ENCODE measurements at places on chromosomes 13 and 19.

DNA sequence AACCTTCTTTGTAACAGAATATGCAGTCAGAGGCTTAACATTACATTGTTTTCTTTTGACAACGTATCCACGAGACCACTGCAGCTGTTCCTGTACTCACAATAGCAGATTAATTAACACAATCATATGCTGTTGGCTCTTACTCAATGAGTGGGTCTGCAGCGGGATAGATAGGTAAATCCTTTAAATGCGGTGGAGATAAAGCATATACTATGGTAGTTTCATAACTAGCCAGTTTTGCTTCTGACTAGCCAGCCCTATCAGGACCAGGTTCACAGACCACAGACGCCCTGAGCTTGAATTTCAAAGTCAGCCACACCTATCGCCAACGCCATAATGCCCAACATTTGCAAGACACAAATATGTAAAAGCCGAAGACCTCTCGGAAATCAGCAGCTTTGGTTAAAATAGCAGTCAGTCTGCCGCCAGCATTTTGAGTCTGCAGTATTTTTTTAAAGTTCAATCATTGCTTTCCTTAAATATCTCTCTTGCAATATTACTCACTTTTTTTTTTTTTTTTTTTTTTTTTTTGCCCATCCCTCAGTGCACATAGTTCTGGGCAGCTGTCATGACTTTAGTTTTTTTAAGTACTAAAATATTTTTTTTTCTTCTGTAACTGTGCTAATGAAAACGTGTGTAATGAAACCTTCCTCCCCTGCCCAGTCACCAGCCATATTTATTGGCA lies 120.5 kb downstream of the ZNF536 start:
- no peak for DNase-seq

GRCh38 chr13:111902726-111903125 lies 164.2 kb upstream of the SOX1 start:
- DNase-seq: no peak

GRCh38 chr13:20297181-20297580 lies 65.1 kb upstream of the GJB6 start:
- no peak for DNase-seq

DNA sequence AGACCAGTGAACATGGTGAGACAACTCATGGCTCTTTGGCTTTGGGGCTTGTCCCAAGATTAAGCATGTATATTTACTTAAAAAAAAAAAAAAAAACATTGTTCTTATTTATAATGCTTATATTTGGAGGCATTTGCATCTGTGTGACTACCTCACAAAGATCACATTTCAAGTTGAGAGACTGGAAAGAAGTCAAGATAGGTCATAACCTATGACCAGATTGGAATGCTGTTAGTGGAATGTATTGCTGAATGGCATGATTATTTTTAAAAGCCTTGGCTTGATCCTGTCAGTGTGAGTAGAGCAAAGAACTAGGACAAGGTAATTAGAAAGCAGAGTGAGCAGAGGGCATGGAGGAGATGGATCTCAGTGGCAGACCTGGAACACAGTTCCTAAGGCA lies 214.6 kb downstream of the OXGR1 start:
- no peak for DNase-seq

DNA sequence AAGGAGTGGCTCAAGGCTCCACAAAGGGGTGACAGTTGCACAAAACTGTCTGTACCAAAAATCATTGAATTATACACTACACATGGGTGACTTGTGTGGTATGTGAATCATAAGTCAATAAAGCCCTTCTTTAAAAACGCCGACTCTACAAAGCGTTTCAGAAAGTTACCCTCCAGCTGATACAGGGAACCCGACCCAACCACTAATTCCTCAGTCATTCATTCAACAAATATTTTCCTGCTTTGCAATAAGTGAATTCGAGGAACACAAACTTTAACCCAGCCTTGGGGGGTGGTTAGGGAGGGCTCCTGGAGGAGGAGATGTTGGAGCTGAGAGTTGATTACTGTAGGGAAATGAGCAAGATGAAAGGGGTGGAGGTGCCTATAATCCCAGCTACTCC lies 32.0 kb downstream of the LTBP4 start:
- no peak for DNase-seq

- DNase-seq: no peak
Measured at GRCh38 chr19:50510700-50511068, 307 bp downstream of the JOSD2 start.

GRCh38 chr13:28449826-28450773 lies 44.8 kb downstream of the FLT1 start:
- DNase-seq: no peak

- no peak for DNase-seq
Measured at GRCh38 chr13:52737965-52738364, 1.7 kb downstream of the CNMD start.

DNA sequence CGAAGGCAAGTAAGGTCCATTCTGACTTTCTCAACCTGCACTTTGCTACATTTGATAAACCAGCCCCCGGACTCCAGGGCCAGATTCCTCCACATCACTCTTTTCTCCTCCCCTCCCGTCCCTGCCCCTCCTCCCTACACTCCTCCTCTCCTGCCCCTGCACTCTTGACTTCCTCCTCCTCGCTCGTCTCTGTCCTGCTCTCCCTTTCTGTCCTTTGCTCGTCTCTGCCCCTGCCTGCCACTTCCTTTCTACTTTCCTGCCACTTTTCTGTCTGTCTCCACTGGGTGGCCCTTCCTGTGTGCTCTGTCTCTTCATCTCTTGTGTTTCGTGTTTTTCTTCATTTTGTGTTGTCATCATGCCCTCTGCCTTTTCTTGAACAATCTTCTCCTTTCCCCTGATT lies 7.0 kb downstream of the U2AF2 start:
- no peak for DNase-seq

DNA sequence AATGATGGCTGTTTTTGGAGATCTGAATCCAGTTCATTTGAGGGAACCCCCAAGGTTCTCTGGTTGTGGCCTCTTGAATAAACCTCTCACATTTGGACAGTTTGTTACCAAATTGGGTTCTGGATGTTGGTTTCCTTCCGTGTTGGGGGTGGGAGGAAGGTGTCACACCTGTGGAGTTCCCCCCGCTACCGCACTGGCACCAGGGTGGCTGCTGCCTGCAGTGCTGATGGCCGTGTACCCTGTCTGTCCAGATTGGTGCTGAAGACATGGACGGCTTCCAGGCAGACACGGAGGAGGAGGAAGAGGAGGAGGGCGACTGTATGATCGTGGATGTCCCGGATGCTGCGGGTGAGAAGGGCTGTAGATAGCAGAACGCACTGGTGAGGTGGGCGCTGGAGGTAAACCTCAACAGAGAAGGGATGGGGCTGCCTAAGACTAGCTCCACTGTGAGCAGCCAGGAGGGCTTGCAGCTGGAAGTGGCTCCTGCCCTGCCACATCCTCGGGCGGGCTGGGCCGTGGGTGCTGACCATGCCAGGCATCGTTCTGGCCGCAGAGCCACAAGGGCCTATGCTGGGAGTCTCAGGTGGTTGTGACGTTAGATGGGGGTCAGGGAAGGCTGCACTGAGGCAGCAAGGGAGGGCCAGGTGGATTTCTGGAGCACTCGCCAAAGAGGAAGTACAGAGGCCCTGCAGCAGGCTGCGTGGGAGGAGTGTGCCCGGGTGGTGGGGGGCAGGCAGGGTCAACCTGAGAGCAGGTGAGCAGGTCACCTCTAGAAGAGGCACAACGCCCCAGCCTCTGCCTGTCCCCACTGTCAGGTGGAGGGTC lies 15.4 kb downstream of the UBXN6 start:
- no peak for DNase-seq

DNA sequence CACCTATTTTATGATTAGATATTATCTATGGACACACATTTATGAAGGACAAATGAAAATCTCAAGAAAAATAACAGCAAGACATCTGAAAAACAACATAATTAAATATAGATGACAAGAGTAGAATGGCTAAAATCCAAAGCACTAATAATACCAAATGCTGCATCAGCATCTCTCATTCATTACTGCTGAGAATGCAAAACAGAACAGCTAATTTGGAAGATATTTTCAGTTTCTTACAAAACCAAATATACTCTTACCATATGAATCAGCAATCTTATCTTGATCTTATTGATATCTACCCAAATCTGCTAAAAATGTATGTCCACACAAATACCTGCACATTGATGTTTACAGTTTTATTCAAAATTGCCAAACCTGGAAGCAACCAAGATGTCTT lies 829.1 kb upstream of the MIR17HG start:
- DNase-seq: no peak

DNA sequence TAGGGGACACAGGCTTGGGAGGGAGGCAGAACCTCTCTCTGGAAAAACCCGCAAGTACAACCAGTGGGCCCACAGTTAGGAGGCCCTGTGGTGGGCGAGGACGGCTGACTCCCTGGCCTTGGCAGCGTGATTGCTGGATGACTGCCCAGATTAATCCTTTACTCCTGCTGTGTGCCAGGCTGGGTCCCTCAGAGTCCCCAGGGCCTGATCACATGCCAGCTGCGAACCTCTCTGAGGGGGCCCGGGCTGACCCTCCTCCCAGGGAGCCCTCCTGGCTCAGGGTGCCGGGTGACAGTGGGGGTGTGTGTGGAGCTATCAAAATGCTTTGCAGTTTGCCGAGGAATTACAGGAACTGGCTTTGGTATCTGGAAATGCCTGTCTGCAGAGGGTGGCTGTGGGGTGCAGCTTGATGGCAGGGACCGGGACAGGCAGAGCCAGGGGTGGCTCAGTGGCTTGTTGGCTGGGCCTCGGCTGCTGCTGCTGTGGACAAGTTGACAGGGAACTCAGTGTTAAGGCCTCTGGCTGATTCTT lies 48.9 kb downstream of the DNM2 start:
- DNase-seq: no peak

DNA sequence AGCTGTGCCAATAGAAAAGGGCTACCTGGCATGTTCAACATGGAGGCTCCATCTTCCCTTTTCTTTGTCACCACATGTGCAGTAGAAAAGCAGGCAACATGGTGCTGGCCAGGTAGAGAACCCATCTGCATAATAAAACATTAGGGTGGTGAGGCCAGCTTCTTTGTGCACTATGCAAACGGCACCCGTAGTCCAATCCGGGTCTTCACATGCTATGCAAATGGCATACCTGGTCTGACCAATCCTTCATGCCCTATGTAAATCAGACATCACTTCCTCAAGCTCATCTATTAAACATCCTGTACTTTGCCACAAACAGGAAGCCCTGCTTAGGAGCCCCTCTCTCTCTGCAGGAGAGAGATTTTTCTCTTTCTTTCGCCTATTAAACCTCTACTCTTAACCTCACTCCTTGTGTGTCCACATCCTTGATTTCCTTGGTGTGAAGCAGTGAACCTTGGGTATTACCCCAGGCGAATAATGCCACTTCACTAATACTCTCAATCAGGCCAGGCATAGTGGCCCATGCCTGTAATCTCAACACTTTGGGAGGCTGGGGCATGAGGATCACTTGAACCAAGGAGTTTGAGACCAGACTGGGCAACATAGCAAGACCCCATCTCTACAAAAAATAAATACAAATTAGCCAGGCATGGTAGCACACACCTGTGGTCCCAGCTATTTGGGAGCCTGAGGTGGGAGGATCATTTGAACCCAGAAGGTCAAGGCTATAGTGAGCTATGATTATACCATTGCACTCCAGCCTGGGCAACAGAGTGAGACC lies 111.3 kb upstream of the MRI1 start:
- DNase-seq: no peak

- DNase-seq: no peak
Measured at GRCh38 chr13:41452462-41452861, 4.9 kb upstream of the RGCC start.

DNA sequence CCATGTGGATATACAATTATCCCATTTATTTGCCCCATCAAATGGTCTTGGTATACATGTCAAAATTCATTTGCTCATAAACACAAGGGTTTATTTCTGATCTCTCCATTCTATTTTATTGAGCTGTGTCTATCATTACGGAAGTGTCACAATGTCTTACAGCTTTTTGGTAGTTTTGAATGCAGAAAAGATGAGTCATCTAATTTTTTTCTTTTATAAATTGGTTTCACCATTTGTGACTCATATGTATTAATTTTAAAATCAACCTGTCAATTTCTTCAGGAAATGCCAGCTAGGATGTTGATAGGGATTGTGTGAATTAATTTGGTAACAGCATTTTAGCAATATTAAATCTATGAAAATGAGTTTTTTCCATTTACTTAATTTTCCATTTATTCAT lies 2549.4 kb downstream of the PCDH9 start:
- no peak for DNase-seq

- DNase-seq: no peak
Measured at GRCh38 chr13:48731957-48732569, 78.3 kb downstream of the CYSLTR2 start.

DNA sequence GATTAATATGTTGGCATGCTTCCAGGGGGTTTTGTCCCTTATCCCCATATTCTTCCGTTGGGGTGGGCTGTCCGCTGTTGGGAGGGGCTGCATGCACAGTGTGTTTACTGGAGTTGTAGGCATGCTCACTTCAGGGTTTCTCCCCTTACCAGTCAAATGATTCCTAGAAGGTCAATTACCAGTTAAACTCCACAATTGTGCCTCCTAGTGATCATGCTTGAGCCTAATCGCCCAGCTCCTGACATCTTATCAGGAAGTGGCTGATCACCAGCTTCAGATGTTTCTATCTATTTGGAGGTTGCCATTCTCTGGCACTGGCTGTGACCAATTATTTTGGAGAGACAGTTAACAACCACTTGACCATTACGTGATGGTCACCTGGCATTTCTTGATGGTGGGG lies 1090.0 kb downstream of the SLITRK5 start:
- DNase-seq: no peak

- DNase-seq: no peak
Measured at GRCh38 chr13:96274046-96274445, 184.1 kb downstream of the HS6ST3 start.

DNA sequence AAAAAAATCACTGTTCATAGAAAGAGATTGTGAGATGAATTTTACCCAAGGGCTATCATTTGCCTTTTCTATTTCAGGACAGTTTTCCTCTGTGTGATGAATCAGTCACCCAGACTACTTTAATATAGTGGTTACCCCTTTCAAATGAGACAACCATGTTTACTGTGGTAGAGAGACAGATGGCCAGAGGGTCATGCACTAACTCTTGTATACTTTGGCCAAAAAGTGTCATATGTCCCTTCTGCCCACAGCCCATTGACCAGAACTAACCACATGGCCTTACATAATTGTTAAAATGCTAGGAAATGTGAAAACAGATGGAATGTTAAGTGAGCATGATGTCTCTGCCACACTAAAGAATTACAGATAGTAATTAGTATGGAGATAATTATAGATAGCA lies 498.7 kb downstream of the DACH1 start:
- no peak for DNase-seq

DNA sequence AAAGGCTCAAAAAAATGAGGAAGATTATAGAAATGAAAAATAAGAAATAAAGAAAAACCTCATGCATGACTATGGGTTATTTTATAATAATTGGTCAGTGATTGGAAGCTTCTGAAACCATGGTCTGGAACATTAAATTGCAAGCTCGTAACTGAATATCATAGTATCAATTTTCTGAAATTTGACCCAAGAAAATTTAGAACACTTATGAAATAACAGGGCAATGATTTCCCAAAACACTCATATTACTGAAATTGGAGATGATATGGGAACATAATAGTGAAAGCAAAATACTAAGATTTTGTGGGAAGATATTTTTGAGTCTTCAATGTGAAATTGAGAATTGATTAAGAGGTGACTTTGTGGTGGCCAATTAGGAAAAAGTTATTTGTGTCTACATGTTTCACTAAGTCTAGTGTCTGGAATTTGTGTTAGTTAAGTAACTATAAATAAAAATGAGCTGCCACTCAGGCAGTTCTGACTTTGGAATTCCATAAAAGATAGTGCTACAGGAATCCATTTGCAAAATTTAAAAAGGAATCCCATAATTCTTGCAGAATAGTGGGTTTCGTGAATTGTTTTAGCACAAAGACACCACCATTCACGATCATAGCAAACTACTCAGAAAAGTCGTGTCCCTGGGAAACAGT lies 603.0 kb downstream of the LMO7 start:
- no peak for DNase-seq

All from pulmonary artery endothelial cell (primary cell).